ENCODE measurements at places on chromosomes 7 and 10.

GRCh38 chr10:6309816-6310215 is 107.1 kb downstream of the PFKFB3 start:
- DNase-seq, result no peak

DNA sequence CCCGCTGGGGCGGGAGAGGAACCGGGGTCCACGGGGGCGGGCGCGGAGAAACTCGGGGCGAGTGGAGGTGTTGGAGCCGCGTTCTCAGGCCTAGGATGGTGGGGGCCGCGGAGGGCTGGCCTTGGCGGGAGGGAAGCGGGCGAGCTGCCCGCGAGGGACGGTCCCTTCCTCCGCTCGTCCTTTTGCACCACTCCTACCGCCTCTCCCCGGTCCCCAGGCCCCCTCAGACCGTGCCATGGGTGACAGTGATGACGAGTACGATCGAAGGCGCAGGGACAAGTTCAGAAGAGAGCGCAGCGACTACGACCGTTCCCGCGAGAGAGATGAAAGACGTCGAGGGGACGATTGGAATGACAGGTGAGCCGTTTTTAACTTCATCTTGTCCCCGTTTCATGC is 451 bp downstream of the SRRT start:
- peak; percentile 63 for DNase-seq

- DNase-seq, result no peak
Measured at GRCh38 chr10:127398971-127399365, 150.1 kb upstream of the NPS start.

DNA sequence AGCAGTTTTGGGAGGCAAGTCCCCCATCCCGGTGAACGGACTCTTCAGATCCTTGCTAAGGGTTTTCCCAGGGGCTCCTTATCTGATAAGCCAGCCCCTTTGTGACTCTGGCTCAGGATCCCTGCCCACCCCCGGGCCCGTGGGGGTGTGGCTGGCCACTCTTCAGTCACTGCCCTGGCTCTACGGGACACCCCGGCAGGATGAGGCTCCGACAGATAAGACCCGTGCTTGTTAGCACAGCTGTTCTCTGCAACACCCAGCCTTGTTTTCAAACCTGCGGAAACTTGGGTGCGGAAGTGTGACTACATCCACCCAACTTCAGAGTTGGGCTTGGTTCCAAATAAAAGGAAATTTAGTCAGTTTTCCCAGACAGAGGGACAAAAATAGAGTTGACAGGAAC is 66.7 kb upstream of the PODXL start:
- DNase-seq, result no peak

DNA sequence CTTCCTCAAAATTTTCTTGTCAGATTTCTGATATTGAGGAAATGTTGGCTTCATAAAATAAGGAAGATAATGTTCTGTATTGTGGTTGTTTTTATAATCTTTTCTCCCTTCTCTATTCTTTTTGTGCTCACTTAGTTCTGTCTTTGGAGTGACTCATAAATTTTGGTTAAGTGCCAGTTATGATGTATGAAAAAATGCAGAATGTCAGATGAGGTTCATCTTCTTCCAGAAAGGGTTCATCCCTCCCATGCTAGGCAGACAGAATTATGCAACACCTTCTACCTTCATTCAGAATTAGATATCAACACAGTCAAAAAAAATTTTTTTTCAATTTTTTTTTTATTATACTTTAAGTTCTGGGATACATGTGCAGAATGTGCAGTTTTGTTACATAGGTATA is 36.6 kb upstream of the CYP2C19 start:
- DNase-seq, result no peak

DNA sequence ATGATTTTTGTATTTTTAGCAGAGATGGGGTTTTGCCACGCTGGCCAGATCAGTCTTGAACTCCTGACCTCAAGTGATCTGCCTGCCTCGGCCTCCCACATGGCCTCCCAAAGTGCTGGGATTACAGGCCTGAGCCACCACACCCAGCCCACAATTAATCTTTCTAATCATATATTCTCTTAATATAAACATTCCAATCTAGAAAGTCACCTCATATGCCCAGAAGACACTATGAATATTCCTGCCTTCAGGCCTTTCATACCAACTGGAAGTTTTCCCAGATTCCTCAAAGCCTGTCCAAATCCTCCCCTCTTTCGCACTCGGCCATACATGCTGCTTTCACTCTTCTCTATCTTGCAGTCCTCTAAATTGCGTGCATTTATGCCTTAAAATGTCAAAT is 32.6 kb downstream of the PDZD8 start:
- DNase-seq, result peak; percentile 26
